Omental fat pad (tissue), 4 donors: ENCODE measurements at places on chromosomes 16 and 17. TPM values are rescaled to one million over a fixed set of nuclear protein-coding genes. Genes with fewer than 3 reads are reported as not detected.

Gene HOXB7
- total RNA-seq: 7.1 TPM

Gene TSPAN10
- total RNA-seq: 1.0 TPM

Gene CACNG1
- total RNA-seq: not detected

Gene TMEM204
- total RNA-seq: 24.7 TPM

Gene TERB1
- not detected for total RNA-seq

Gene AHSP
- total RNA-seq: not detected

Gene HSF5
- 0.24 TPM for total RNA-seq

Gene HCRT
- not detected for total RNA-seq

Gene ZMYND15
- total RNA-seq: 4.1 TPM

Gene RTN4RL1
- total RNA-seq: 4.6 TPM

Gene NOS2
- not detected for total RNA-seq
